Fibroblast of skin of left quadriceps (primary cell): ENCODE measurements at places on chromosomes 3 and 15.

DNA sequence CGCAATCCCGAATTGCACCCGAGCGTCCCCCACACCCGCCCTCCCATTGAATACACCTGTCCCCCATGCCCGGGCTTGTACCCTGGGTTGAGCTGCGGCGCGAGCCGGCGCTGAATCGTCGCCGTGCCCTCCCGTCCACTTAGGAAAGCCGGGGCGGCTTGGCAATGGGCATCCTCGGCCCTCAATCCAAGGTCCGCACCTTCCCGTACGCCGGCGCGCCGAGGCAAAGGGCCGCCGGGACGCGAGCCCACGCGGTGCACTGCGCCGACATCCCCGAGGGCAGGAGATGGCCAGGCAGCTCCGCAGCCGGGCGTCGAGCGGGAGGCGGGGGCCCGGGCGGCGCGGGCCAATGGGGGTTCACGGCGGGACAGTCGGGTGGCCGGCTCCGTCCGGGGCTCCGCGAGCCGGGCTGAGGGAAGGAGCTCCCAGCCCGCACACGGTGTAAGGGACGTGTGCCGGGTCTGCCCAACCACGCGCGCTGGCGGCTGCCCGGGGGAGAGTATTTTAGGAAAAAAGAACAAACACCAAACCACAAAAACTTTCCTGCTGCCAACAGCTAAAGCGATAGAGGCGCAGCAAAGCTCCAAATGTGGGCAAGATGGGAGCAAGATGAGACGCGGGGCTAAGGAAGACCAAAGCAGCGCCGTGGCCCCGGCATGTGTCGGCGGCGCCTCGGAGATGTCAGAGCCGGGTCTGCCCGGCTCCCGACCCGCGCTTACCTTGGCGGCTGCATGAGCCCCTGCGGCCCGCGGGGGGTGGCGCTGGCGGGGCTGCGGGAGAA is 621 bp downstream of the RGMA start:
- no peak for DNase-seq

- no peak for DNase-seq
Measured at GRCh38 chr3:30256474-30256873, 349.9 kb upstream of the TGFBR2 start.

DNA sequence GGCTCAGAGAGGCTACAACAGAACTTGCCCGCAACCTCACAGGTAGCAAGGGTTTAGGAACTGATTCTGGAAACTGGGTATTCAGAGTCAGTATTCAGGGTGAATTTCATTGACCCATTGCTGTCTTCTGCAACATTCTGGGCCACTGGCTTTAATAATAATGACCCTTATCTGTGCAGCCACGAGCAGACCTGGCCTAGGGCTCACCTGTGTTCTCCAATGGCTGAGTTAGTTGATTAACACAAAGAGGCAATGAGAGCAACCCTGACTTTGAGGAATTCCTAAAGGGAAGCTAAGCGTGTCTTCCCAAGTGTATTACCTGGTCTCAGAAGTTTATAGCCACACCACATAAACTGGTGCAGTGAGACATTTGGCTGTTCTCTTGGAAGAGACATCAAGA is 289.9 kb downstream of the EPHB1 start:
- no peak for DNase-seq

- DNase-seq = no peak
Measured at GRCh38 chr15:62753518-62754221, 288.9 kb upstream of the TPM1 start.

DNA sequence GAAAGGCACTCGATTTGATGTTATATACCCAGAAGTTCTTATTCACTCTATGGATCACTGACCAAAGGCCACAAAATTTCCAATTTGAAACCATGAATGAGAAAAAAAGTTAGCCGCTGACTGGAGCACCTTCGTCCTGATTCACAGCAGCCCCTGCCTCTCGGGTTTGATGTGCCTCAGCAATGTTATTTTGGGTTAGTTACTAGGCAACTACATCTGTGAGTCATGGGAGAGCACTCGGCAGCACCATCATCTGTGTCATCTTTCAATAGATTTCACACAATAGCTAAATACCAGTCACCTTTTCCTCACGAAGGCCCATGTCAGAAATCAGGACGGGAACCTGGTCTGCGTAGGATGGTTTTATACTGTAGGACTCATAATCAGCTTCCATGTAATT is 269.2 kb downstream of the ZBBX start:
- no peak for DNase-seq

GRCh38 chr3:93994056-93994455 is 14.1 kb downstream of the ARL13B start:
- no peak for DNase-seq

DNA sequence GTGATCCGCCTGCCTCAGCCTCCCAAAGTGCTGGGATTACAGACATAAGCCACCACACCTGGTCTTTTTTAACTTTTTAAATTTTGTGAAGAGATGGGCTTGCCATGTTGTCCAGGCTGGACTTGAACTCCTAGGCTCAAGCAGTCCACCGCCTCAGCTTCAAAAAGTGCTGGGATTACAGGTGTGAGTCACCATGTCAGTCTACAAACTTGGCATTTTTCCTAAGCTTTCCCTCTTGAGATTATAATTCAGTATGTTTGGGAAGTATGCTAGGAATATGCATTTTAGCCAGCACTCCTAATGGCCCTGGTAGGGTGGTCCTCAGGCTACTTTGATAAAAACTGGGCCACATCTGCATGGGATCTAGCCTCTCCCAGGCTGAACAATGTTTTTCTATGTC is 4.4 kb downstream of the WDR73 start:
- no peak for DNase-seq
